ENCODE measurements at places on chromosomes 7 and 10.

GRCh38 chr7:79300573-79300972 lies 152.9 kb downstream of the MAGI2 start:
- DNase-seq: no peak

DNA sequence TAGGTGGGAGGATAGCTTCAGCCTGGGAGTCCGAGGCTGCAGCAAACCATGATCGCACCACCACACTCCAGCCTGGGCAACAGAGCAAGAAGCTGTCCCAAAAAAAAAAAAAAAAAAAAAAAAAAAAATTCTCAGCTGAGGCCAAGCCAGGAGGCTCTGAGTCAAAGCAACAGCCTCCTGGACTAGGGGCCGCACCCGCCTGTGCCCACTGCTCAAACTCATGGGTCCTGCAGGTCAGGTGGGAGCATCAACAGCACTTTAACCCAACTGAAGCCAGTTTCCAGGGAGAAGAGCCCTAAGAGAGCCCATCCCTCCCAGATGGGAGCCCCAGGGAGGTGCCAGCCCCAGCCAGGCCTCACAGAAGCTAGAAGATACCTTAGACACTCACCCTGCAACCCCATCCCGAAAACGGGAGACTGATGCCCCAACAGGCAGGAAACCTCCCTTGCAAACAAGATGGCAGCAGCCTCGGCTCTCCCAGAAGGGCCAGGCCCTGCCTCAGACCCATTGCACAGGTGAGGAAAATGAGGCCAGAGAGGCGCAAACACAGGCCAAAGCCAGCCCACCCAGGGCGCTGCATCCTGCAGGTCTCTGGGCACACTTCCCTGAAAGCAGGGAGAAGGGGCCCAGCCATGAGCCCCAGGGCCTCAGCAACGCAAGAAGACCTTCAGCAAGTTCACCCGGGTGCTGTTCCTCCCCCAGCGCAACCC lies 11.0 kb downstream of the PDGFA start:
- DNase-seq: no peak

GRCh38 chr7:9204571-9204970 lies 771.2 kb downstream of the NXPH1 start:
- DNase-seq: no peak

DNA sequence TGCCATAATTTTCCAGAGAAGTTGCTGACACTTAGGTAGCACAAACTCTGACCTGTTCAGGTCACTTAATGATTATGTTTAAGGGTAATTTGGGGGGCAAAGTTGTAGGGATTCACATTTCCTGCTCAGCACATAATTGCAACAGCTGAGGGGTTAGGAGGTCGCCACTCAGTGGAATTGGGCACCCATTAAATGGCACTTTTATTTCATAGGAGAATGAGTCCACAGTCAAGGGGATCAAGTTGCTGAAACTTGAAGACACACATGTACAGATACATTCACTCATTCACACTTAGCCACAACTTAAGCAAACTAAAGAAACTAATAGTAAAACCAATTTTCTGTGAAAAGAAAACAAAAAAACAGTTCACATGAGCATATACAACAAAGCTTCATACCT lies 1.5 kb downstream of the PCDH15 start:
- DNase-seq: no peak

GRCh38 chr7:10473569-10473968 lies 500.1 kb upstream of the PHF14 start:
- DNase-seq: no peak

- no peak for DNase-seq
Measured at GRCh38 chr10:130493021-130493420, 356.8 kb downstream of the GLRX3 start.

- no peak for DNase-seq
Measured at GRCh38 chr7:1889556-1890181, 219.6 kb downstream of the ELFN1 start.

- DNase-seq: no peak
Measured at GRCh38 chr10:71367271-71367670, 29.4 kb upstream of the CDH23 start.

DNA sequence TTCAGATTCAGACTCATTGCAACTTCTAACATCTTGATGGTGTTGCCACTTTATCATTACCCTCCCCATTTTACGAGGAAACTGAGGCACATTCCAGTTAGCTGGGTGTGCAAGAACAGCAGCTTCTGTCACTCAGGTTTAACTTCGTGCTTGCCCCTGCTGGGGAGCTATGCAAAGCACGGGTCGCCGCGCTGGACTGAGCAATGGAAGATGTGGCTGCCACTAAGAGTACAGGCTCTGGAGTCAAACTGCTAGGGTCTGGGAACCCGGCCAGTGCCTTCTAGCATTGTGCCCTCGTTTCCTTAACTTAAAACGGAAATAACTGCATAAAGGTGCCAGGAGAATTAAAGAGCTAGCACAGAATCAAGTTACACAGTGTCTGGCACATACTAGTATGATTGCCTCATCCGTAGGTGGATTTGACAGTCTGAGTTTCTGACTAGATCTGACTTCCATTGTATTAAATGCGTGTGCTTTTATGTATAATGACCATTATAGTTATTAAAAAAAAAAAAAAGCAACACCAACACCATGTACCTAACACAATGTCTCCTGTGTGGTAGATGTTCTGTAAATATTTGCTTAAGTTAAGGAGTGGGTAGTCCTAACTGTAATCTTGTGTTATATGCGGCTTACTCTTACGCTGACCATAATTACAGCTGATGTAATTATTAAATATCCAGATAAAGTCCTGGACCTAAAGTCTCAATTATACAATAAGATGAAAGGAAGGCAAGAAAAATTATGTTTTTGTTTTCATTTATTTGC lies 842 bp downstream of the ZNF22 start:
- DNase-seq: peak; percentile 49

DNA sequence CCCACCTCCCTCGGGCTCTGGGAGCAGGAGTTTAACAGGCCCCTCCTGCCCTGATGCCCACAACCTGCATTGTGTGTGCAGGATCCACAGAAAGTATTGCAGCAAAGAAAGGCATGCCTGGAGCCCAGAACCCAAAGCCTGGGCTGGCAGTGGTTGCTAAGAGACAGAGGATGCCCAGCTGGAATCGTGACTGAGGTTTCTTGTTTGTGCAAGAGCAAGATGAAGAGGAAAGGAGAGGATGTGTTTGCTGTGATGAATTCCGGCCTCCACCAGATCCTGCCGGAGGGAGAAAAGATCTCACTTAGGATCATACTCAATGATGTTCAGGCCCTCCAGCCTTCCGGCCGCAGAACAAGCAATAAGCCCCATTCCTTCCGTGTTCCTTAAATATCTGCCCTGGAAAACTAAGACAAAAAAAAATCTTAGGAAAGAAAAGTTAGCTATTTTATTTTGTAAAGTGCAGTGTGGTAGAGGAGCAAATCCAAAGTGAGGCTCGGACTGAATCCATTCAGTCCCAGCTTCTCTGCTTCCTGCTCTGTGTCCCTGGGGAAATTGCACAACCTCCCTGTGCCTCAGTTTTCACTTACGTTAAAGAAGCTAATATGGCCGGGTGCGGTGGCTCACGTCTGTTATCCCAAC lies 57.1 kb downstream of the SLIT1 start:
- DNase-seq: no peak

DNA sequence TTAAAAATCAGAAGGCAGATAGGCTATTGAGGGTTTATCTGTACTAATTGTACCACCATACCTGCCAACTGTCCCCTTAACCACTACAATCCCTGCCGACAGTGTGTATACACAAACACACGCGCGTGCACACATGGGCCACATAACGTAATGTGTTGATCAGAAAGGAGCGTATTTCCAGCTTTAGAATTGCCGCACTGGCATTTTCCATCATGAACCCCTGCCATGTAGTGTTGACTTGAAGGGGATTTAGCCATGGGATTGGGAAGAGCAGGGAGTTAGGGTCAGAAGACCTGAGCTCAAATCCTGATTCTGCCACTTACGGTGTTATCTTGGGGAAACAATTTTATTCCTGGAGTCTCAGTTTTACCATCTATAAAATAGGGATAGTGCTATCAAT lies 158.9 kb downstream of the TCF7L2 start:
- no peak for DNase-seq

- DNase-seq: no peak
Measured at GRCh38 chr7:5620459-5620881, 161.0 kb downstream of the RNF216 start.

- no peak for DNase-seq
Measured at GRCh38 chr7:77783111-77783510, 15.1 kb downstream of the TMEM60 start.

- DNase-seq: no peak
Measured at GRCh38 chr10:115164220-115164619, 71.1 kb downstream of the ATRNL1 start.

DNA sequence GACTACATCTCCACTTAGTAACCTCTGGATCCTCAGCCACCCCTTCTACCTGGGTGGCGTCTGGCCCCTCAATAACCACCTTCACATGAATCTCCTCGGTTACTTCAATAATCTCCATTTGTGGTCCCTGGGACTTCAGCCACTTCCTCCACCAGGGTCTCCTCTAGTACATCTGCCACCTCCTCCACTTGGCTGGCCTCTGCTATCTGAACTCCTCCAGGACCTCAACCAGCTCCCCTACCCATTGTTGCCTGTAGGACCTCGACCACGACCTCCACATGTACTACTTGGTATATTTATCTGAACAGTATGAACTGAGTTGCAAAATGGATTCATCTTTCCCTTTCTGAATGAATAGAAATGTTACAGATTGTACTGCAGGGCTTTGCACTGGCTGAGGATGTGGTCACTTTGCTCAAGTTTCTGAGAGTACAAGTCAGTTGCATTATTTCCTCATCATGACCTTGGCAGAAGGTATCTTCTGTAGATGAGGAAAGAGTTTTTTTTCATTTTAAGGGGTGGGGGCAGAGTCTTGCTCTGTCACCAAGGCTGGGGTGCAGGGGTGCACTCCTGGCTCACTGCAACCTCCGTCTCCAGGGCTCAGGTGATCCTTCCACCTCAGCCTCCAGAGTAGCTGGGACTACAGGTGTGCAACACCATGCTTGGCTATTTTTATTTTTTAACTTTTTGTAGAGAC lies 36.0 kb downstream of the MAT1A start:
- no peak for DNase-seq

Measured in HS-5 (cell line).